ENCODE measurements at places on chromosomes 1 and 21. TPM values are rescaled to one million over a fixed set of nuclear protein-coding genes. Genes with fewer than 3 reads are reported as not detected.

GRCh38 chr1:198399452-198399851 is 141.0 kb downstream of the ATP6V1G3 start:
- DNase-seq: no peak

DNA sequence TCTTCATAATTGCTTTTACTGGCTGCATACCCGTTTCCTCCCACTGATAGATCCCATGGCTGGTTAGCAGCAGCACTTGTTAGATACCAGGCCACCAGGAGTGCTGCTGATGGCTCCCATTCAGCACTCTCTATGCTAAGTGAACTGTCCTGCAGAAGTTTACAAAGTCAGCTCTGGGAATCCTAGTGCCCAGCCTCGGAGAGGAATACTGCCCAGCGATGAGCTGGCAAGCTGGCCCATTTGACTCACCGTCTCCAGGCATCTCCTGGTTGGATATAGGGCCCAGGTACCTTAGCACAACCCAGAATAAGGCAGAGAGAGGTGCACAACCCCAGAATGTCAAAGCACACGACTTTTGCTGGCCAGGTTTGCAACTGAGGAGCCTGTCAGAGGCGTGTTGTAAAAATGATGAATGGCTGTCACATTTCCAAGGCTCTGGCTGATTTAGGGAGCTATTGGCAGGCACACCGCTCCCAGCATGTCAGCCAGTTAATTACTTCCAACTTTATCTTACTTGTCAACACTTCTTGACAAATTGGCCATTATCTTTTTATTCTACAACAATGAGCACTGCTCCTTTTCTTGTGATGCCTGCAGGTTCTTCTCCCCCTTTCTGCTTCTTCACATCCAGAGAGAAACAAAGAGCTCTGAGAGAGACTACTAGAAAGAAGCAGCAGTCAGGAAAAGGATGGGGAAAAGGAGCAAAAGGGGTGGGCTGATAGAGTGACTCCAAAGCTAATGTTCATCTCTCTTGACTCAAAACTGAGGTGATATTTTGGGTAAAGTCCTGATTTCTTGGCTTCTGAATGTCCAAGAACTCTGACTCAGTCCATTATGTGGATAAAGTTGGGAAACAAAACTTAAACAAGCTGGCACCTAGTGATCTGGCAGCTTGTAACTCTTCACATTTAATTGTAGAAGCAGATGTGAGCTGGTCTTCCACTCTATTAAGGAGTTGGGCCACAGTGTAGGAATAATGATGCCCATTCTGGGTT is 10.8 kb upstream of the ANGPTL7 start:
- DNase-seq: no peak

DNA sequence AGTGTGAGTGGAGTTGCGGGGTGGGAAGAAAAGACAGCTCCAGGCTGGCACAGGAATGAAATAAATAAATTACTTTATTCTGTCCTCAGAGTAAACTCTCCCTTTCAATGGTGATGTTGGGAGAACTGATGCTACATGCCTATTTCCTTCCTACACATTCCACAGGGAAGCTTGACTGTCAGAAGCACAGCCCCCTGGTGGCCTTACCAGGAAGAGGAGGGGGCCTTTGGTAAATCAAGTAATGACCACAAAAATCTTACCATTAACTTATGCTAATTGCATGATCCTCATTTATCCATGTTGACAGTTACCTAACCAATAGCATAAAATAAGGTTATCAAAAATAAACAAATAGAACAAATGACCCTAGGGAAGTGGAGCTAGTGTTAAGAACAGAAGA is 605.0 kb upstream of the PKN2 start:
- DNase-seq: no peak

GRCh38 chr1:34013136-34013535 is 149.3 kb downstream of the HMGB4 start:
- DNase-seq: no peak

DNA sequence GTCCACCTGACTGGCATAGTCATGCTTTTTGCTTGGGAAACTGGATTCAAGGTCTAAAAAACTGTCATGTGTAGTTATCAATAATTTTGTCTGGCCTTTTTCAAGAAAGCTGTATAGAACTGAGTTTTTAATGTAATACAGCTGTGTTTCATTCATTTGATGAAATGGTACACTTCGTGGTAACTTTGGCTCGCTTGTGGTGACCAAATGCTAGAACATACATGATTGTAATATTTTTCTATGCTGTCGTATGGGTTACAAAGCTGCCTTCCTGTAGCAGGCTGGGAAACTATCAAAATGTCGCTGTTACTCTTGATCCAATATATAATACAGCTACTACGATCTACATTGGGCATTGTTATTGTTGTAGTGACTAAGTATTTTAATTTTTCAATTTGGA is 2.1 kb downstream of the LRRC42 start:
- DNase-seq: no peak

Gene SYCP1
- total RNA-seq: not detected

Gene CENPL
- 5.7 TPM for total RNA-seq

Gene TMED5
- 38.8 TPM for total RNA-seq

DNA sequence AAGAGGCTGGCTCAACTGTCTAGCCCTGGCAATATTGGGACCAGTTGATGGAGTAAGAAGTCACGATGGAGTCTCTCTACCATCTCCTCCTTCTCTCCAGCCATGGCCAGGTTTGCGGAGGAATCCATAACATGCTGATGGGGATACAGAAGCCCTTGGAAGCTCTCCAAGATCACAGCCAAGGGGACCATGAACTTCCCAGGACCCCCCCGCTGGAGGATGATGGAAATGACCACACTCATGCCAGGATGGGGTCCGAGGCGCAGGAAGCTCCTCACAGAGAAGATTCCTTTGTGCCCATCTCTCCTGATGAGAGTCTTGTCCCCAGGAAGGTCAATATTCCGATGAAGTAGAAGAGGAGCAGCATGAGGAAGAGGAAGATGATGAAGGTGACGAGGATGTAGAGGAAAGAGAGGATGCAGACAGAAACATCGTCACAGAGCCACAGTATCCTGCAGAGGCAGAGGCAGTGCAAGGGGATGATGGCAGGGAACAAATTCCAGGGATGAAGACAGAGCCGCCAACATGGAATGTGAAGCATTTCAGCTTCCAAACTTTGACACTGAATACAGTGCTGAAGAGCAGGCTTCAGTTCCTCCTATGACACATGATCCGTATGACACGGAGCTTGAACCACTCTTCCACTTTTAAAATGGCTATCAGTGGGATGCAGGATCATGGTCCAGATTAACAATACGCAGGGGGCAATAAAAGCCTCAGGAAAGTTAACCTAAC is 57.9 kb upstream of the EDN2 start:
- DNase-seq: no peak

GRCh38 chr1:113488576-113489177 is 98.4 kb downstream of the MAGI3 start:
- no peak for DNase-seq

DNA sequence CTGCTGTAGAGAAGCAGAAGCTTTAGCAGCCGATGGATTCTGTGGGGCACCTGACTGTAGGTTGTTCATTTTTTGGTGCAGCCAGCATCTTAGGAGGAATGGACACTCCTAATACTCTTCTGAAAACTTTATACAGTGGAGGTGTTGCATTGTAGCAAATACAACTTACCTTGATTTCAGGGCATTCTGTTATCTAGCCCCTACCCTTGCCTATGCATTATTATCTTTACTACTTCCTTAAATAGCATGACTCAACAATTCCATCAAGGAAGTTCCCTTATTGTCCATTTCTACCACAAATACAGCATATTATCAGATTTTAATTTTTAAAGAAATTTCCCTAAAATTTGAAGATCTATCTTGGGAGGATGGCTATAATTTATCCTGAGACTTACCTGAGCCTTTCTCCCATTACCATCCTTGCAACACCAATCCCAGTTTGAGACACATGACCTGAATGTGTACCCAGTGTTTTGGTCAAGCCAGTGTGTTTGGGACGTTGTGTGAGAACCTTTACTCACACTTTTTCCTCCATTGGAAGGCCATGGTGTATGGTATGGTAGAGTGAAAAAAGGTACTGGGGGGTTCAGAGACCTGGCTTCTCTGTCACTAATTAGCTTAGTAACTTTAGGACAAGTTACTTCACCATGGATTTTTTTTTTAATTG is 9.2 kb downstream of the POU2F1 start:
- DNase-seq: no peak

Gene PARS2
- not detected for total RNA-seq

- DNase-seq: no peak
Observed at GRCh38 chr21:38295997-38296764, 39.4 kb downstream of the KCNJ15 start.

- no peak for DNase-seq
Observed at GRCh38 chr21:28018741-28019669, 973.7 kb downstream of the LTN1 start.

Gene LEPROT
- 16.5 TPM for total RNA-seq

Gene KLHL20
- 29.0 TPM for total RNA-seq

Gene MAST2
- 6.2 TPM for total RNA-seq

DNA sequence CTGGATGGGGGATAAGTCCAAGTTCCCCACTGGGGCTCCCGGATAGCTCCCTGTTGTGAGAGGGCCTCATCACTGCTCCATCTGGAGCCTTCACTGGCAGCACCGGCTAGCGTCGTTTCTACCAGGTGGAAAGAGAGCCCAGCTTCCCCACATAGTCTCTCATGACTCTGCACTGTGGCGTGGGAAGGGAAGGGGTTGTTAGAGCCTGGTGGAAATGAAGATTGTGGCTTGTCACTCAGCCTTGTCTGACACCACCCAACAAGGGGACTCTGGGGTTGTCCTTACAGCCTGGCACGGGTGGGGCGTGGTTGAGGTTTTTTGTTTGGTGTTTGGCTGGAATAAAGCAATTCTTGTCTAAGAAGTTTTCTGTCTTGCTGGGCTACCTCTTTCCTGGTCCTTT is 94.6 kb downstream of the ADARB1 start:
- DNase-seq: peak; percentile 48

DNA sequence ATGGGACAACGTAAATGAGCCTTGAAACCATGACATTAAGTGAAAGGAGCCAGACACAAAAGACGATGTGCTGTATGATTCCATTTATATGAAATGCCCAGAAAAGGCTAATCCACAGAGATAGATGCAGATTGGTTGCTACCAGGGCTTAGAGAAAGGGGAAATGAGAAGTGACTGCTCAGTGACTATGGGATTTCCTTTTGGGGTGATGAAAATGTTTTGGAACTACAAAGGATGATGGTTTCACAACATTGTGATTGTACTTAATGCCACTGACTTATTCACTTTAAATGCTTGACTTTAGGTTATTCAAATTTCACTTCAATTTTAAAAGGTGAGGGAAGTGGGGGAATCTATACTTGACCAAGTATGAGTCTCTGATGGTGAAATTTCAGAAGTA is 414.3 kb downstream of the SETD4 start:
- no peak for DNase-seq

GRCh38 chr1:27885114-27885528 is 12.8 kb downstream of the THEMIS2 start:
- DNase-seq: no peak

Gene SPRR2B
- total RNA-seq: not detected

DNA sequence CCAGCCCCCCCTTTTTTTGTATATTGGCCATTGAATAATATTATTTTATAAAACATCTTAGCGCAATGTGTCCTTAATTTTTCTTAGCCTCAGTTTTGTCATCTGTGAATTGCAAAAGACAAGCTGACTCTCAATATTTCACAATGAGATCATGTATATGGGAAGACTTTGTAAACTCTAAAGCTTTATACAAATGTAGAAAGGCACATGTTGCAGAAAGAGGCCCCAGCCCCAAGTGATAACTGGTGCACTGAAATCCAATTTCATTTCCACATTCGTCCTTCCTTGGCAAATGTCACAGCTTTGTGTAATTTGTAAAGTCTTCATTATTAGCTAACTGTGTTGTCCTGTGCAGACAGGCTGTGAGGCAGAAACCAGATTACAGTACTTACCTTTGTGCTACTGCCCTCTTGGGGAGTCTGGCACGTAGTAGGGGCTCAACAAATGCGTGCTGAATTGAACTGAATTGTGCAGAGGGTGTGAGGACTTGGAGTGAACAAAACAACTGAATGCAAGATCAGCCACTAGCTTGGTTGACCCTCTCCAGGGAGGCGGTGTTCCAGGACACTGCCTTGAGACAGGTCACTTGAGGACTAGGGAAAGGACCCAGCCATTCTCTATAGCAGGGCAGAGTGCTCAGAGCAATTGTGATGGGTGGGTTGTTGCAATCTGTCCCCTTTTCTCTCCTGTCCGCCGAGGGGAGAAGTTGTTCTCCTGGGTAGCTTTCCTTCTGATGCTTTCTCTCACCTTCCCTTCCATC is 74.6 kb downstream of the LMO4 start:
- no peak for DNase-seq

- DNase-seq: no peak
Observed at GRCh38 chr1:116971965-116972673, 29.4 kb upstream of the CD101 start.

Gene LZIC
- total RNA-seq: 13.6 TPM

DNA sequence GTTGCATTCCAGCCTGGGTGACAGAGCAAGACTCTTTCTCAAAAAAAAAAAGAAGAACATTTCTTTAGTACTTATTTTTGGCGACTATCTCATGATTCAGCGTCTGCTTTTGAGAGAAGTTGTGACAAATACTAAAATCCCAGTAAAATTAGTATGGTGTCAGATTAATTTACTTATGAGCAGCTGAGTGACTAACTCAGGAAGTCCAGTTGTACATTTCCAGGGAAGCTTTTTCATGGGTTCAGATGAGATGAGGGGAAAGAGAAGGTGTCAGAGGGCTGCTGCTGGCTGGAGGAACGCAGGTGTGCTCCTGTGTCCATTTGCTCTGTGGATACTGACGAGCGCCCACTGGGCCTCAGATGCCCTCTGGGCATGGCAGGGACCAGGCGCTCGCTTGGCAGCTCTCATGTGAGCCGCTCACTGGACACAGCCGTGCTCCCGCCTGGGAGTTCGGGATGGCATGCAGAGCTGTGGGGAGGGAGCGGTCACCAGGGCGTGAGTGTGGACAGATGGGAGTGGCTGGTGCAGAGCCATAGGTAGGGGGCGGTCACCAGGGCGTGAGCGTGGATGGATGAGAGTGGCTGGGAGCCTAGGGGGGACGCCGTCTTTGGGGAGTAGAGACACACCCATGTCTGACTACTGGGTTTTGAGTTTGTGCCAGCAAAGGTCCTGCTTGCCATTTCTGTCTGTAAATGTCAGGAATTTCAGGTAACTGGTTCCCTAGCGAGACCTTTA is 55.0 kb downstream of the ADARB1 start:
- DNase-seq: no peak

DNA sequence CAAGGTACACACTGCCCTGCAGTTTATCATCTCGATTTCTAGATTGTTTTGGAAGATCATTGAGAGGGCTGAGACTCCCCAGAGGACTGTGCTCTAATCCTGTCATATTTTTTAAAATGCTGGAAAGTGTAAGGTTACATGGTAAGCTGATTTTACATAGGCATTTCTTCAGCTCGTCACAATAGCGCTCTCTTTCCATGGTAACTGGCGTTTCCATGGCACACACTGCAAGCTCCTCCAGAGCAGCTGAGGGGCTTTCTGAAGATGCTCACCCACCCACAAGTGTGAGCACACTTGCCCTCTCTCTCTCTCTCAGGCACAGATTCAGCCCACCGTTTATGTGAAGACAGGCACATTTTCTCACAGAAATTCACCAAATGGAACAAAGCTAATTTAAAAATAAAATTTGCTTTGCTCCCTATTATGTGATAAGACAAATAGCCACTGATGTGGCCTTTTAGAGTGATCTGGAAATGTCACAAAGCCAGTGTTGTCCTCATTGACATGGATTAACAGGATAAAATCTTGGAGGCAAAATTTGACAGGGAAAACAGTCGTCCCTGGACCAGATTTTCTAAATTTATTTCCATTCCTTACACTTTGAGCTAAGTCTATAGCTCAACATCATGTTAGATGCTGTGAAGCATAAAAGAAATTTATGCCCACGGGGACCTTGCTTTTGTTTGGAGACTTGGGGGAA is 421.5 kb downstream of the RWDD3 start:
- no peak for DNase-seq

Gene OR2M3
- total RNA-seq: not detected

Measured in CD8-positive, alpha-beta T cell (primary cell).